ENCODE measurements at places on chromosomes 5 and 9.

DNA sequence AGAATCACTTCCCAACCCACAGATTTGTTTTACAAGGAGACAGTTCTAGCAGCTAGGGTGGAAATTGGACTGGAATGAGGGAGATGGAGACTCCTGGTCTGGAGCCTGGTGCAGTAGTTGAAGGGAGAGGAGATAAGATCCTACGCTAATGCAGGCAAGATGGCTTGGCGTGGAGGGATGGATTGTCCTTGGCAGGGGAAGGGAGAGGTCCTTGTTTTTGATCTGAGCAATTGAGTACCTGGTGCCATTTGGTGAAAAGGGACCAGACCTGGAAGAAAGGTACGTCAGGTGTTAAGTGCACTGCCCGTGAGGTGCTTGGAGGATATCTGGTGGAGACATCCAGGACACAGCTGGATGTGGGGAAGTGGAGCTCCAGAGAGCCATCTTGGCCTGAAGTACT lies 35.7 kb downstream of the ANGPTL2 start:
- DNase-seq, result no peak

DNA sequence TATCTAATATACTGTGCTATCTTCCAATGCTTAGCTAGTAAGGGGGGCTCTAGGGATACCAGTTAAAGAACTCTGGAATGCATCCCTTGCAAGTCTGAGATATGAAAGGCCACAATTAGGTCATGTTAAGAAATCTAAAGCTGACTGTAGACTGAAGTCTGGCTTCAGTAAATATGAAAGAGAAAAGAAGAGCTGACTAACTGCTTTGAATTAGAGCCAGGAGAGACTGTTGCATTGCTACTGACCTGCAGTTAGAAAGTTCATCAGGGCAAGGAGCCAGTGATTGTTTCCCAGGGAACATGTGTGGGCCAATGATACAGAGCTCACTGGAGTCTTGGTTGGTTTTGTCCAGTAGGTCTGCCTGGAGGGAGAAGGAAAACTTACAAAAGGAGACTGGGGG lies 472.1 kb upstream of the TNC start:
- no peak for DNase-seq

- no peak for DNase-seq
These were observed 1.8 kb upstream of the TLE4 start for GRCh38 chr9:79569814-79570447.

DNA sequence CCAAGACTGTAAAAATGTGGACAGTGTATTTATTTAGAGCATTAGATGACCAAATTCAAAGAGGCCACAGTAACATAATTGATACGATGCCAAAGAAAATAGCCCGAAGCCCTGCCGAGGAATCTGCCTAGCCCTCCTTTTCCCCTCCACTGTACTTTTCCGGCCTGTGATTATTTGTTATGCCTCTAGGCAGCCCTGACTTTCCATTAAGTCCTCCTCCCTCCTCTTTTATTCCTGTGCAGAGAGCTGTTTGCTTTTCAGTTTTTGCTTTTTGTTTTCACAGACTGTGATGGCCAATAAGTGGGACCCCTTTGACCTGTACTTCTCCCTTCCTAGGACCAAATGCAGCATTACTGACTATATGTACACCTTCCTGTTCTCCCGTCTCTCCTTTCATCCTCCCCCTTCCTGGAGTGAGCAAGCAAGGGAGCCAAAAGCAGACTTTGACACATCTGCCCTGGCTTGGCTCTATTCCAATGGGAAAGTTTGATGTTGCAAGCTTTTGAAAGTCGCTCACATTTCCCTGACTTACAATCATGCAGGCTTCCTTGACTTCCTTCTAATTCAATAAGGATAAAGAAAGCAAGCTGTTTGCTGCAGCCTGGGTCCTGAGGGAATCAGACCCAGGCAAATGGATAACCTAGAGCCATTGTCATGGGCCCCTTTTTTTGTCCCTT lies 76.1 kb downstream of the NREP start:
- DNase-seq, result no peak

- DNase-seq, result no peak
These were observed 180.9 kb upstream of the ANKRD55 start for GRCh38 chr5:56414066-56414465.

GRCh38 chr9:21481470-21482056 lies 550 bp downstream of the IFNE start:
- DNase-seq, result no peak

DNA sequence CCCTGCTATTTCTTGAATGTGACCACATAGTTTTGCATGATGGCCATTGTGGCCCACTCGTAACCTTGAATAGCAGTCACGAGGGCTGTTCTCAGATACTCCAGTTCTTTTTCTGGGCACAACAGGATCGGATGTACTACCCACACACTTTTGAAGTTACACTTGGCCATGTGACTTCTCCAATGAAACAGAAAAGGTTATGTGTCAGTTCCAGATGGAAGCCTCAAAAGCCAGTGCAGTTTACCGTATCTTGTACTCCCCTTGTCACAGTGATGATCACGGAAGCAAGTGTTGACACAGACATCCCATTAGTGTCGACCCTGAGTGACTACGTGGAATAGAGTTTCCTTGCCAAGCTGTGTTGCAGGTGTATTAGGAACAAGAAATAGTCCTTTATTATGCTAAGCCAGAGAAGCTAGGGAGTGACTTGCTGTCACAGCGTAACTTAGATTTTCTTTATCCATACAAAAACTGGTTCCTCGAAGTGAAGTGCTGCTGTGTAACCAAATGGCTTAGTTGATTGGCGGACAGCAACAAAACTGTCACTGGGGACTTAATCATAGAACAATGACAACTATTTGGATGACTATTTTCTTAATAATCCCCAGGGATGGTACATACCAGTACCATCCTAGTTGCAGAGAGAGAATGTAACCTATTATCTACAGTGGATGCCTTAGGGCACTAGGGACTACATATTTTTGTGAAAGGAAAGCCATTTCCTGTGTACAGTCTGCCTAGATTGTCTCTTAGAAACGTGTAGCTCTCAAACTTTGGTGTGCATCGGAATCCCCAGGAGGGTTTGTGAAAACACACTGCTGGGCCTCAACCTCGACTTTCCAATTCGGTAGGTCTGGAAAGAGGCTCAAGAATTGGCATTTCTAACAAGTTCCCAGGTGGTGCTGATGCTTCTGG lies 90.1 kb upstream of the DMRT1 start:
- DNase-seq, result peak; percentile 74

DNA sequence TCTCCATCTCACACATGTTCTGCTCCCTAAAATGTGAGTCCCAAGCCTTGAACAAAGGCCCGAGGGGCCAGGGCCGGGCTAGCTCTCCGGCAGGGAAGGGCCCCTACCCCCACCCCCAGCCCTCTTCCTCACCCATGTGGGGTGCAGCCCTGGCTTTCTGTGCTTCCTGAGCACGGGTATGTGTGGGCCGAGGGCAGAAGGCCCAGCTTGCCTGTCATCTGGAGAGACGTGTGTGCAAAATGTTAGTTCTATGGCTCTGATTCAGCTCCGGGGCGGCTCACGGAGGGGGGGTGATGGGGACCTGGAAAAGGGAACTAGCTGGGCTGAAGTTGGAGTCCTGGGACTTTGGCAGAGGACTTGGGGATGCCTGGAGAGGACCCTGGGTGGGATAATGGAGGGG lies 90.3 kb upstream of the ARAP3 start:
- no peak for DNase-seq

DNA sequence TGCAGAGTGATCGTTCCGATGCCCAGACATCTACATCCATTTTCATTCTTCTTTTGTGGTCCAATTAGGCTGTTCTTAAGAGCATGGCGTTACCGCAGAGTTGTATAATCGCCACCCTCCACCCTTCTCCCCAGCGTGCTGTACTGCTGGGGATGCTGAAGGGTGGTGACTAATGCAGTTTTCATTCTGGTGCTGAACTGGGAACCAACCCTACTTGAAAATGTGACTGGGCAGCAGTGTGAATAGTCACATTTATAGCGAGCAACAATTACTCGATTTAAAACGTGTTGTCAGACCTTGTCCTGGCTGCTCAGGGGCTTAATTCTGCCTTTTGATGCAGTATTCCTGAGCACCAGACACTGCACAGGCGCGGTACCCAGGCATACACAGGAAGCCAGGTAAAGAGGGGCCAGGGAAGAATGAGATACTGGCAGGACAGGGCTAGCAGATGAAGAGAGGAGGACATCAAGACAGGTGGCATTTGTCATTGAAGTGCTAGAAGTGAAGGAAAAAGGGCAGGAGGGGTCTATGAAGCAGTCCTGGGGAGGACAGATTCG lies 719 bp upstream of the ISCA1 start:
- no peak for DNase-seq

DNA sequence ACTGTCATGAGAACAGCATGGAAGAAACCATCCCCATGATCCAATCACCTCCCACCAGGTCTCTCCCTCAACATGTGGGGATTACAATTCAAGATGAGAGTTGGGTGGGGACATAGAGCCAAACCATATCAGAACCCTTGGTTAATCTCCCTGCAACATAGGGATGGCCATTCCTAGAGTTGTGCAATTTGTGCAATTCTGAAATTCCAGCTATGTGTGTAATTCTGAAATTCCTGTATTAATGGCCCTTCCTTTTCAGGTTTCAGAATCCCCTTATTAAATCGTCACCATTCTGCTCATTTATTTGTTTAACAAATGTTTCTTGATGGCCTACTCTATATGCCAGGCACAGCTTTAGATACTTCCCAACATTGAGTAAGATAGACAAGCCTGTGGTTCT lies 282.6 kb downstream of the SMARCA2 start:
- DNase-seq, result no peak

- no peak for DNase-seq
These were observed 26.4 kb downstream of the WHRN start for GRCh38 chr9:114478871-114479270.

DNA sequence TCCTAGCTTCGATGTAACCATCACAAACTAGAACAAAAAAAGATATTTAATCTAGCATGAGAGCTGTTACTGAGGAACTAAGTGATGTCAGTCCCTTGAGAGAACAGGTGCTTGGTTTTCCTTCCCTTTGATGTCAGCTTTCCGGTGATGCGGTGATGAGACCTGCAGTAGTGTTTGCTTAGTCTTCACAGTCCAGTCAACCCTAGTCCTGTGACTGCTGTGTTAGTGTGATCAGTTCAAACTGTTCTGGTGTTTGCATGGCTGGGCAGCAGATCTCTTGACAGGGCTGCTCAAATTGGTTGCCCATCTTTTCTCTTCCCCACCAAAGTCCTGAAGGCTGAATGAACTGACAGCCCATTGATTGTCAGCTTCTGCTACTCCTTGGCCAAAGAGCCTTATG lies 608.6 kb upstream of the DAB2 start:
- peak; percentile 8 for DNase-seq

DNA sequence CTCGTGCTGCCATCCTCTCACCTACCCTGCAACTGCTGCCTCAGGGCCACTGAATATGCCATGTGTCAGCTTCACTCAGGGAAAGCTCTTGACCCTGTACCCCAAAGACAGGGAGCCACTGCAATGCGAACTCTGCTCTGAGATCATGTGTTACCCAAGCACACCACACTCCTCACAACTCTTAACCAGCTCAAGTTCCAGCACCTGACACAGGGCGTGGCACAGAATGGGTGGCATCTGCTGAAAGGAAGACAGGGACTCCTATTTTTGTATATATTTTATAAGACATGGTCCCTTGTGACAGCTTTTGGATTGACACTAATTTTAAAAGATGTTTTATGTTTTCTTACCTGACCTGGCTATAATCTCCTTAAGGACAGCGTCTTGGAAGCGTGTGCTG lies 10.7 kb downstream of the PHYKPL start:
- DNase-seq, result no peak

DNA sequence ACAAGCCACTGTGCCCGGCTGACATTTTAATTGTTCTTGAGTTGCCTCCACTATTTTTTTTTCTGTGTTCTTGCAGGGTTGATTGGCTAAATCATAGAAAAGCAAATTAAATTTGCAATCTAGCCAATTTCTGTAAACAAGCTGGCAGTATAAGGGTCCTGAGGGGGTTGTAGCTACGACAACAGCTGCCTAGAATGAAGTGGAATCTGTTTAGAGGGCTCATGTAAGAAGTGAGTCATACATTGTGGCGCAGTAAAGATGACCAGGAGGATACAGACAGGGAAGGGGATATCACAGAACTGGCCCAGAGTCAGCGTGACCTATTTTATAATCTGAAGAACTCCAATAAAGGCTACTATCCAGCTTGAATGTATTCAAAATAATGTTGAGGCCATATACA lies 82.2 kb upstream of the TLE1 start:
- DNase-seq, result no peak

DNA sequence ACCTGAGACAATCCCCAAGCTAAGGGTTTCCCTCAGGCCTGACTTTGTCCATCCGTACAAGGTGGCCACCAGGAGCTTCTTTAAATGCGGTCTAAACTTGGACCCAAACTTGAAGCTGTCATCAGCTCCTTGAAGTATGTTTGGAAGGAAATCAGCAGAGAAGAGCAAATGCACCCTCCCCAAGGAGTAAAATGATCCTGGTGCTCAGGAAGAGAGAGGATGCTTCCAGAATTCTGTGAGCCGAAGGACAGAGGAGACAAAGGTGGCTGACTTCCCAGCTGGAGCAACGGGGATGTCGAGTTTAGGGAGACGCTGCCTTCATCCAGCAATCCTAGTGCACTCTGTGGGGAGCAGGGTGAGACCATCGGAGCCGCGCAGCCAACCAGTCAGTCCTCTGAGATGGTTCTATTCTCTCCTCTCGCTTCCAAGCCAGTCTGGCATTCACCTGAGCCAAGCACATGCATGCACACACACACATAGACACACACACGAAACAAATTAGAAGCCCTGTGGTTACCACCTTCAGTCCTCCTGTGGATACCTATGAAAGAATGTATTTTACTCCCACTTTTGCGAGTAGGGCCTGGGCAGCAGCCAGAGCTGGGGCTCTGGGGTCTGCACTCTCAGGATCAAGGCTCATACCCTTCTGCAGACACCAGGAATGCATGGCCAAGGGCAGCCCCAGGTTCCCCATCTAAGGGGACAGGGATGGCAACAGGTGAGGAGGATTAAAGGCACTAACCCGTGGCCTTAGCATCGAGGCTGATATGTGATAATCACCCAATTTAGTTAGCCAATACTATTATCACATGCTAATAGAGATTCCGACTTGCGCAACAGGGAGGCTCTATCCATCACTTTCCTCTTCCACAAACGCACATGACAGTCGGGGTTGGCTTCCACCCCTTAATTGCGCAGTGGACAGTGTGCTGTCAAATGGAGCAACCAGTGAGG lies 75.8 kb downstream of the GTF3C4 start:
- no peak for DNase-seq

GRCh38 chr5:93208141-93208751 lies 372.8 kb downstream of the NR2F1-AS1 start:
- no peak for DNase-seq

Data from activated CD4-positive, alpha-beta T cell treated with anti-CD3 and anti-CD28 coated beads, Interleukin-2, Interleukin-6, amounts not matched to agents 100 ng/mL and 50 ng/mL, durations not matched to agents 16 hours and 8 hours (primary cell).